Cerebellar cortex (tissue), 1 donor: ENCODE measurements at places on chromosomes 7 and 10.

GRCh38 chr7:90409667-90410066, 6.4 kb downstream of the CLDN12 start:
- no peak for DNase-seq

DNA sequence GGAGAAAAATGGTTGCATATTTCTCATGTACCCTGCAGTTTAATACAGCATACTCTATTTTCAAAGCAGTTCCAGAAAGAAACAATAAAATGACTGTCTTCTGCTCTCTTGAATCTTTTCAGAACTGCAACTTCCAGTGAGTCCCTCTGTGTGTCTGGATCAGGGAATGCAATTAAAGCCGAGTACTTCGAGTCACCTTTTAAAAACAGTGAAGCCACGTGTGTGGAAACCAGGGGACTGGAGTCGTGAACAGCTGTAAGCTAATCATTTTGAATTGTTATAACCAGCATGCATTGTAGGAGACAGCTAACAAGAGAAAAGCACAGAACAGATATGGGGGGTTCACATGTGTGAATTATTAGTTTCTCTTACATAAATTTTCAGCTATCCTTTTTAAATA, 109.1 kb downstream of the CPED1 start:
- DNase-seq = no peak

- DNase-seq = no peak
These were observed 172.5 kb downstream of the CCDC7 start for GRCh38 chr10:32618482-32618881.

- no peak for DNase-seq
These were observed 7.9 kb upstream of the PITRM1 start for GRCh38 chr10:3180355-3181025.

GRCh38 chr7:29285861-29286260, 91.3 kb downstream of the CHN2 start:
- DNase-seq = no peak
